ENCODE measurements at places on chromosomes 4 and X.

DNA sequence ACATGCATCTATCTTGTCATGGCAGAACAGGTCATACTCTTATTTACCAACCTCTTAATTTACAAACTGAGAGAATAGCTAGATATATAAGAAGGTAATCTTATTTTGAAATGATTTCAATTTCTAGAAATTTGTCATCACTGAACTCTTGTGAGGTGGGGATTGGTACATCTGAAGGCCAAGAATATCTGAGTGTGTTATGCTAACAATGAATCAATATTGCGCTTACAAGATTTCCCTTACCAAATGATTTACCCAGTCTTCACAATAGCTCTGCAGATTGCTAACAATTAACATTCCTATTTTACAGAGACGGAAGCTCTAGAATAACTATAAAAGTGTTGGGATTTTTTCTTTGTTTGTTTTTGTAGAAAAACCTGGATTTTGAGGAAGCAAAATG is 48.3 kb downstream of the RBPJ start:
- no peak for DNase-seq

GRCh38 chr4:5435201-5435600 is 273.2 kb downstream of the EVC2 start:
- DNase-seq, result no peak

DNA sequence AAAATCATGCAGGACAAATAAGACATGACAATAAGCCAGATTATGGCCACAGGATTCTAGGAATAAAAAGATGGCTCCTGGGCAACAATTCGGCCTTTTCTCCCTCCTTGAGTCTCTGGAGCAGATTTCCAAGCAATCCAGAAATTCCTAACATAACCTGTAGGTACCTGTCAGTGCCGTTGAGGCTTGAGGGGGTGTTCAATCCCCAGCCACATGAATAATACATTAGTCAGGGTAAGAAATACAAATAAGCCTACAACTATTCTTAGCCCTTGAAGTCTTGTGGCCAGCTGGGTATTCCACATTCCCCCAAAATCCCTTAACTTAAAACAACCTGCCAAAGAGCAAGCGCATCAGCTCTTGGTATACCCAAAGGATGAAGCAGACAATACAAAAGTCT is 9.7 kb downstream of the CXorf38 start:
- DNase-seq, result no peak

GRCh38 chr4:156419080-156419685 is 465.5 kb upstream of the CTSO start:
- no peak for DNase-seq

GRCh38 chr4:45453258-45453853 is 670.5 kb downstream of the GABRG1 start:
- no peak for DNase-seq
